Cortex of kidney (tissue), 1 donor: ENCODE measurements at places on chromosomes 16 and 17.

DNA sequence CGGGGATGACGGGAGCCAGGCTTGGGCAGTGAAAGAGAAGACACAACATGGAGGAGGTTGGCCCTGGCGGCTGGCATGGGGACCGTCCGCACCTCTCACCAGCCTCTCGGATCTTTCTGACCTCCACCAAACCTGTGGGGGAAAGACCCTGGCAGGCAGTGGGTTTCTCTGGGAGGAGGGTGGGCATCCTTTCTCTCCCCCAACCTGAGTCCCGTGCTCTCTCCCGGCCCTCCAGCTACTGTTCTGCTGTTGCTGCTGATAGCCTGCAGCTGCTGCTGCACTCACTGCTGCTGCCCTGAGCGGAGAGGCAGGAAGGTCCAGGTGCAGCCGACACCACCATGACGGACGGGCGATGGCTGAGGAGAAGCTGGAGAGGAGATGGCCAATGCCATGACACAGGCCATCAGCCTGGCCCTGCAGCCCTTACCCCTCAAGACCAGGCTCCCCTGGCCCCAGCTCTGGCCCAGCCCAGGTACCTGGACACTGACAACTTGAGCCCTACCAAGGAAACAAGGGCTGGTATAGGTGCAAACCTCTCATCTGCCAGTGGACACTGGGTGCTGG, 7.4 kb downstream of the SMIM5 start:
- no peak for DNase-seq

DNA sequence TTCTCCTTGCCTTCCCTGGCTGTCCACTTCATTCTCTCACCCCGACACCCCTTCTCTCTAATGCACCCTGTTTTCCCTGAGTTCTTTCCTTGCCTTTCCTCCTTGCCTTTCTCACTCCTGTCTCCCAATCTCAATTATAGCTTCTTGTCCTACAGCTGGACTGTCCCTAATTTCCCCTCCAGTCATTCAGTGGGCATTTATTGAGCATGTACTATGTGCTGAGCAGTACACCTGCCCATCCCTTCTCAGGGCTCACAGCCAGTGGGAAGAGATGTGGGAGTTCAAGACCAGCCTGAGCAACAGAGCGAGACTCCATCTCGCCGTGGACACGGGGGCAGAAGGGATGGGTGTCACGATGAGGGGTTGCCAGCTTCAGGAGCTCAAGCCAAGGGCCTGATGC, 5.8 kb downstream of the ATP2A1 start:
- DNase-seq, result no peak

DNA sequence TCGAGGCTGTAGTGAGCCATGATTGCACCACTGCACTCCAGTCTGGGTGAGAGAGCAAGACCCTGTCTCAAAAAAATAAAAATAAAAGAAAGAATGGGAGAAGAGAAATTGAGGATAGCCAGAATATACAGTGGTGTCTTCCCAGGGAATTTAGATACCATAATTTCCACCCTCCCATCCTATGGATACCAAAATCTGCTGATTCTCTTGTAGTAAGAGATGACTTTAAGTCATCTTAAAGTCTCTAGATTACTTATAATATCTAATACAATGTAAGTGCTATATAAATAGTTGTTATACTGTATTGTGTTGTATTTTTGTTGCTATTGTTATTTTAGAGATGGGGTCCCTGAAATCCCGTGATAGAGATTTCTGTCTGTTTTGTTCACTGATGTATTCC, 1.5 kb upstream of the ERAL1 start:
- no peak for DNase-seq

GRCh38 chr17:27065588-27065987, 228.3 kb upstream of the WSB1 start:
- DNase-seq, result no peak

GRCh38 chr16:67919622-67920221, 11.9 kb downstream of the CTRL start:
- no peak for DNase-seq

- no peak for DNase-seq
These were observed 644 bp downstream of the SEC14L5 start for GRCh38 chr16:4958510-4959438.

- no peak for DNase-seq
These were observed 83.6 kb upstream of the NLRP1 start for GRCh38 chr17:5667871-5668270.

GRCh38 chr17:79874329-79874981, 35.2 kb upstream of the CBX4 start:
- no peak for DNase-seq

DNA sequence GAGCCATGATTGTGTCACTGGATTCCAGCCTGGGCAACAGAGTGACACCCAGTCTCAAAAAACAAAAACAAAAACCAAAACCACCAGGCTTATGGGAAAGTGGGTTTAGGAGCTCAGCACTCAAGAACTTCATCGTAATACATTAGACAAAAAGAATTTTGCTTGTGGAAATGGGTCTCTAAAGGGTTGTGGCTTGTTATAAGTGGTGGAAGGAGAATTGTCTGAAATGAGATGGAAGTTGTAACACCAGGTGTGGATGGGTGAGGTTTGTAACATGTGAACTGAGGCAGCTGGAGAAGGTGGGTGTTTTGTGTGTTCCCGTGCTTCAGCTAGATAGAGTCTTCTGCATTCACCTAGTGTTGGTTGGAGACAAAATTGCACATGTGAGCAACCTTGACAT, 35.8 kb downstream of the CDH1 start:
- no peak for DNase-seq

DNA sequence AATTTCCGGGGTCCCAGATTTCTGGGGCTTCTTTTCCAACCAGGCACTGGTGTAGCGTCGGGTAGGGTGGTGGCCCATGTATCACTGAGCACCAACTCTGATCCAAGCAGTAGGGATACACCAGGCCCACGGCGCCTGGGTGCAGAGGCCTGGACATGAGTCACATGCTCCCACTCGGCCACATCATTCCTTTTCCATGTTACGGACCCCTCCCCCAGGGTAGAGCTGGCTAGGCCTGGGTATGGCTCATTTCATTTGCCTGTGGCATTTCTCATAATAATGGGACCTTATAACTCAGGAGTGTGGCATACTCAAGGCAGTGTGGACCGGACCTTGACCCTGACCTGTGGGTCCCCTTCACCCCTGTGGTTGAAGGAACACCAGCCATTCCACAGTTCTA, 18.0 kb upstream of the NDRG4 start:
- no peak for DNase-seq

DNA sequence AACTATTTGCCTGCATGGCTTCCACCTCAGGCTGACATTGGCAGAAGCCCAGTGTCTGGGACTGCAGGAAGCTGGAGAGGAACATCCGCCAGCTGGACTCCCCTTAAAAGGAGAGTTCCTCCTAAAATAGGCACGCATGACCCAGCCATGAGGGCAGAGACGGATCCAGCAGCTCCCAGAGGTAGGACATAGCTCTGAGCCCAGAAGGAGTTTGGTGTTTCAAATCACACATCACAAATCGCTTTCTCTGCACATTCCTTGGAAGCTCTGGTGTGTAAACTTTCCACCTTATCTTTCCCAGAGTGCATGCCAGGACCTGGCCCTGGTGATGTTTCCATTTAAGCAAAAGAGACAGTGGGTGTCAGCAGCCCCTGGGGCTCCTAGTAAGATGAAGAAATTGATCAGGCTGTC, 231.1 kb upstream of the CDH5 start:
- DNase-seq, result no peak

GRCh38 chr17:45700171-45701090, 83.7 kb upstream of the CRHR1 start:
- no peak for DNase-seq

DNA sequence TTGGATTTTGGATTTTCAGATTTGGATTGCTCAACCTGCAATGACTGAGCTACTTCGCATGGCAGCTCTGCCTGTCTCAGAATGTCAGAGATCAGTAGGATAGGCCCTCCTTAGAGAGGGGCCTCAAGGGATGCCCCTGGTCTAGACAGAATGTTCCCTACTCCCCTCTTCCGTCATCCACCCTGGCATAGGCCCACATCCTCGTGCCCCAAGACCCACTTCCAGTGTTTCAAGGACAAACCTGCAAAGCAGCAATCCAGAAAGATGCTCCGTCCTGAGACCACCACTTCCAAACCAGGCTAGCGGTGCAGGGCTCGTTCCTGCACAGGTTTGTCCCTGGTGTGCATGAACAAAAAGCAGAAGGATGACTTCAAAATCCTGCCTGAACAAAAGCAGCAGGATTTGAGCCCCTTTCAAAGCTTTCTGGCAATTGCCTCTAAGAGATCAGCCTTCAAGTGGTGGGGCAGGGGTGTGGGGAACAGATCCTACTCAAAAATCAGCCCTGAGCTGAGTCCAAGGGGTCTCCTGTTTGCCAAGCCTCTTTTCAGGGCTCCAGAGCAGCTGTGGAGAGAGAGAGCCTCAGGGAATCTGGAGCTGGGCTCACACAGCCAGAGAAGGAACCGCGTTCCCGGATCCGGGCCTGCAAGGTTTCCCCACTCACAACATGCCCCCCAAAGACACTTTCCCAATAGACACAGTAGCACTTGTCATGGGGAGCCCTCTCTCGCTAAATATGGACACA, 121.1 kb downstream of the SOCS1 start:
- no peak for DNase-seq

DNA sequence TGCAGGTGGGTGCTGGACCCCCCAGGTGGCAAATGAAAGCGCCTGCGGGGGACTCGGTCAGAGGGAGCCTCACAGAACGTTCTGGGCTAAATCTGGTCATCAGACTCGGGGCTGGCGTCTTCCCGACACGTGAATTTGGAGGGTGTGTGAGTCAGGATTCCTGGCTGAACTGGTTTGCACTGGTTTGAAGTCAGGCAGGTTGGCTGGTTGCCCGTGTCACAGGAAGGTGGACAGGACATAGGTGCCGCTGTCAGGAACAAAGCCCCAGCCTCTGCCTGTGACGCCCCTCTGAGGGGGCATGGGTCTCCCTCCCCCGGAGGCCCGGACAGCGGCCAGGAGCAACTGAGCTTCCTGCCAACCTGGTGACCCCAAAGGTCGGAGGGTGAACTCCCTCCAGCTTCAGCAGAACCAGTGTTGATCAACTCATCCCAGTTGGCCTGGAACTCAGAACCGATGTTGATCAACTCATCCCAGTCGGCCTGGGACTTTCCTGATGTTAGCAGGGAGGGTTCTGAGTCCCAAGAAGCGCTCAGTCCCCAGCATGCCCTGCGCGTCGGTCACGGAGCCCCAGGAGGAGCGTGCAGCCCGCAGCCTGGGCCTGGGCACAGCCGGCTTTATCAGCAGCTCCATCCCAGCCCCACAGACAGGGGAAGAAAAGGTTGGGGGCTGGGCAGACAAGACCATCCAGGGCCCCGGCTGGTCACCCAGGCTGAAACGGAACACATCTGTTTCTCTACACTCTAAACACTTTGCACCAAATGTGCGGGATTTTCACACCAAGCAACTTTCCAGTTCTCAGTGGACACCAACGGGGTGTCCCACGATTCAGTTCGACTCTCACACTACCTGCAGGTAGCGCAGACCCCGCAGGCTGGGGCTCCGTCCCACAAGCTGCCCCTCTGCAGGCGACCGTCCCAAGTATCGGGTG, 14.4 kb upstream of the METRNL start:
- DNase-seq, result no peak

GRCh38 chr17:2041561-2042389, at the start of gene OVCA2:
Gene OVCA2, plus strand, starts transcription at chr17:2042022. Its CDS starts 26 bp downstream, at chr17:2042048.
- peak; percentile 34 for DNase-seq

GRCh38 chr17:61129267-61130254, 270.1 kb upstream of the TBX2 start:
- no peak for DNase-seq

- DNase-seq, result no peak
These were observed 91.8 kb downstream of the YPEL2 start for GRCh38 chr17:59423137-59423724.

- DNase-seq, result no peak
These were observed 9.3 kb downstream of the ANKS4B start for GRCh38 chr16:21242756-21243155.

DNA sequence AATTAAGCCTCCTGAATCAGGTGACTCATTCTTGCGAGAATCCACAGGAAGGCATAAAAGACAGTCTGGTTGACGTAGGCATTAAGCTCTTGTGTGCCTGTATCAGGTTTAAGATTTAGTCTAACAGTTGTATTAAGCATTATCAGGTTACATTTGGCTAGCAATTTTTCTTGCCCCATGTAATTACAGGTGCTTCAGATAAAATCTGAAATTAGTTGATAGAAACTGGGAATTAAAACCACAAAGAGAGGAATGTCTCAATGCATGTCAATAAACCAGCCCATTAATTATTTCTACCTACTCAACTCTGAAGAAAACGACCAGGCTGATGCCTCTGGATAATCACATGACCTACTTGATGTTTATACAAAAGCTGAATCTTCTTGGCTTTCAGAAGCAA, 217.2 kb downstream of the CA10 start:
- no peak for DNase-seq

- DNase-seq, result no peak
These were observed 7.5 kb downstream of the DCAKD start for GRCh38 chr17:45043813-45044540.

DNA sequence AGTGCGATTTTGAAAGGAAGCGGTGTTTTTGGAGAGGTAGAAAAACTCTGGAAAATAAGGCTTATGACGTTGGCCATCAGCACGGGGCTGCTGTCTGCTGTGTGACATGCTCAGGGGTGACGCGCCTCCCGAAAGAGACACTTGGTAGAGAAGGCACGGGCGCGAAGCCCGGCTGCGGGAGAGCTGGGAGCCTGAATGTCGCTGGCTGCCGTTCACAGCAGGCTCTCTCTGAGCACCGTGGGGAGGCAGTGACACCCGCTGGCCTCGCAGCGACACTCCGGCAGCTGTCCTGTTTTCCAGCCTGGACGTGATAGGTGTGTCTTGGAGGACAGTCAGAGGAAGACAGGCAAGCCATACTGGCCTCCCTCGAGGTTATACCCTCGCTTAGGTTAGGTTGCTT, 759.1 kb upstream of the RBFOX1 start:
- DNase-seq, result no peak

DNA sequence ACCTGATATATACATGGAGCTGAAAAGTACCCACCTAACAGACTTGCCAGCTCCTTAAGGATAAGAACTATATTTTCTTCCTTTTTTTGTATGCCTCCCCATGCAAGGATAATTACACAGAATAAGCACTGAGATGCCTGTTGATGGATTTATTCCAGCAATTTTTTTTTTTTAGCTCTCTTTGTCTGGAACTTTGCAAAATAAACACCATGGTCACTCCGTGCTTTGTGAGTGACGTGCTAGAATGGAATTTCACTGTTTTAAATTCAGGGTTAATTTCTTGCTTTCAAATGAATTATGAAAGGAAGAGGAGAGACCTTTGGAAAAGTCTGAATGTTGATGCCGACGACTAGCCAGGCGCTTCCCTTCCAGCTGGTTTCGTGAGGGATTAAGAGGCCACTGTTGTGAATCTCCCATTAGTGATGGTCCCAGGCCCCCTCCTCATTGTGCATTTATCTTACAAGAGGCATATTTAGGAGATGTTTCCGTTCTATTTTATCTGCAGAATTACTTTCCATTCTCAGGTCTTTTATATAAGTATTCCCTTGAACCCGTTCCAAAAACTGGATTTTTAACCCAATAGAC, 529.1 kb downstream of the WWOX start:
- no peak for DNase-seq
